Nucleus accumbens (tissue), 56 donors: ENCODE measurements at places on chromosomes 2 and 18.

- no peak for DNase-seq
These were observed 21.7 kb downstream of the ZDBF2 start for GRCh38 chr2:206296128-206296527.

DNA sequence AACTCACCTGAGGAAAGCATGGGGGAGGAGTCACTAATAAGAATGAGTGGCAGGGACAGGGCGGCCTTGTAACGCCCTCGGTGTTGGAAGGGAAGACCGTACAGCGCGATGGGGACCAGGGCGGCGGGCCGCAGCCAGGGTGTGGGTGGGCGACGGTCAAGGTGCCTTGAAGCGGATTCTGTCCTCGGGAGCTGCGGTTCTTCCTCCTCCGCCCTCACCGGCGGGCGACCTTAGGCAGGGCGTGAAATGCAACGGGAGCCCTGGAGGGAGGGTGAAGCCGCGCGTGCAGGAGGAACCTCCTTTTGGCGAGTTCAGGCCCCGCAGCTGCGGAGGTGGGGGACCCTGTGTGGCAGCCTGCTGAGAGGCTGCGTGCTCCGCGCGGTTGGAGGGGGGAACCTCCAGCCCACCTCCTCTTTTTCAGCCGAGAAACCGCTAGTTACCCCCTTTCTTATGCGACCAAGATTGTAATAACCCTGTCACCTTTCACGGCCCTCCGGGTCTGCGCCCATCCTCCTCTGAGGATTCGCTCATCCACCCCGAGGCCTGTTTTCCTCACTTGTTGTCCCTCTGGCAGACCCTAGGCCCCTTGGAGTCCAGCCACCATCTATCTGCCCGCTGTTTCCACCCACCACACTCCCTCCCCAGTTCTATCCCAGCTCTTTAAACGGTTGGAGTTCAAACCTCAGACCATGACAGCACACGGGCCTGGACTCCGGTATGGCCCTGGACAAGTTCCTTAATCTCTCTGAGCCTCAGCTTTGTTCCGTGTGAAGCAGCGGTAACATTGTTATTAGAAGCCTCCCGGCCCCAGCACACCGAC is 823 bp upstream of the RNU2-63P start:
- DNase-seq = no peak

- no peak for DNase-seq
These were observed 237.2 kb upstream of the COPS8 start for GRCh38 chr2:236848501-236848900.

DNA sequence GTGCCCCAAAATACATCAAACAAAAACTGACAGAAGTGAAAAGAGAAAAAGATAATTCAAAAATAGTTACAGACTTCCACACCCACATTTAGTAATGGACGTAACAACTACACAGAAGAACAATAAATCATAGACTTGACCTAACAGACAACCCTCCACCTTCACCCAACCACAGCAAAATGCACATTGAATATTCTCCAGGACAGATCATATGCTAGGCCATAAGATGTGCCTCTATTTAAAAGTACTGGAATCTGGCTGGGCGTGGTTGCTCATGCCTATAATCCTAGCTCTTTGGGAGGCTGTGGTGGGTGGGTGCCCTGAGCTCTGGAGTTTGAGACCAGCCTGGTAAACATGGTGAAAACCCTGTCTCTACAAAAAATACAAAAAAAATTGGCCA is 20.0 kb downstream of the SLC66A2 start:
- no peak for DNase-seq

DNA sequence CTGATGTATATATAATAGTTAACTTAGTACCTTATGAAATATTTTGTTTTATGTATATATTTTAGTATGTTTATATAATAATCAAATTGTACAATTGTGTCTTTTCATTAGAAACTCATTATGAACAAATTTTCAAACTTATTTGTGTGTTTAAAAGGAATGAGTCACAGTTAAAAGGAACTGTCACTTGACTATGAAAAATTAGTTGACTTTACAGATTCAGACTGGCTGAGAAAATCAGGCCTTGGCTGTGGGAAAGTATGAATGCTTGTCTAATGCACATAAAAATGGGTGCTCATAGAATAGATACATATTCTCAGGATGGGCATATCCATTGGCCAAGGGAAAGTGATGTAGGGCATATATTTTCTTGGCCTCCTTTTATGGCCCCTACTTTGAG is 576.8 kb downstream of the SATB2 start:
- no peak for DNase-seq

DNA sequence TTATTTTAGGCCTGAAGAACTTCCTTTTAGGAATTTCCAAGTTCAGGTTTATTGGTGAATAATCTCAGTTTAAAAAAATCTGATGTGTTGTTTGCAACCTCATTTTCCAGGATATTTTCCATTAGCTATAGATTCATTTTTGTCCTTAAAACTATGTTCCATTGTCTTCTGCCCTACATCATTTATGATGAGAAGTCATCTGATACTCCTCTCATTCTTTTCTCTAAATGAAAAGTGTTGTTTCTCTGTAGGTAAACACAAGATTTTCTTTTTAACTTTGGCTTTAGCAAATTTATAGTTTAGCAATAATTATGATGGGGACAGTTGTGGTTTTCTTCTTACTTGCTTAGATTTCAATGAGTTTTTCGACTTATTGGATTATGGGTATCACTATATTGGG is 427.3 kb downstream of the DCDC2C start:
- no peak for DNase-seq

GRCh38 chr2:212814941-212815340 is 276.3 kb upstream of the ERBB4 start:
- no peak for DNase-seq

DNA sequence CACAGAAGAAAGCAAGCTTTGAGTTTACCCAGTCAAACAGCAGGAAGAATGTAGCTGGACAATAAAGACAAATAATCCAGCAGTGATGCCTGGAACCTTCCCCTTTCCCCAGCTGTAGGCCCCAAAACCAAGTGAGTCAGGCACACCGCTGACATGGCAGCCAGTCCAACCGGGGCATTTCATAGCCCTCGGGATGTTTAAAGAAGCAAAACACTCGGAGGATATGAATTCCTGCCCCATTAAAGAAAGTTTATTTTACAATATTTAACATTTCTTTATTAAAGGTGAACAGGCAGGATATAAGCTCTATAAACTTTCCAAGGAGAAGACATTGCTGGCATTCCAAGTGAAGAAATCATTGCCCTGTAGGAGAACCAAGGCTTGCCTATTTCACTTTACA is 507.6 kb upstream of the TNP1 start:
- no peak for DNase-seq

- DNase-seq = no peak
These were observed 22.4 kb upstream of the SLC1A4 start for GRCh38 chr2:64966839-64967238.

- no peak for DNase-seq
These were observed 54.3 kb upstream of the PKDCC start for GRCh38 chr2:41993435-41993925.

DNA sequence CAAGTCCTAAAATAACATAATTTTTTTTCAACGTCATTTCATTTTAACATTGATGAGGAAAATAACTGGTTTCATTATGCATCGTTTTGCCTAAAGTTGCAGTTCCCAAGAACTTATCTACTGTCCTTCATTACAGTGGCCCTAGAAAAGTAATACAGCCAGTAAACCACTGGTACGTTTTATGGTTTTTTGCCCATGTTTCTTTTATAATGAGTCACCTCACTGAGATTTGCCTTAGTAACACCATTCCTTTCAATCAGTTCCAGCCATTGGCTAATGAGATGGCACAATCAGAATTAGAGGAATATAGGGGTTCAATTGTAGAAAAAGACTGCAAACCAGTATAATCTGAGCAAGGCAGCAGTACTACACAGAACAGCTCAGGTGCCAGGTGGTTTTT is 422.6 kb upstream of the LYPD1 start:
- DNase-seq = no peak

DNA sequence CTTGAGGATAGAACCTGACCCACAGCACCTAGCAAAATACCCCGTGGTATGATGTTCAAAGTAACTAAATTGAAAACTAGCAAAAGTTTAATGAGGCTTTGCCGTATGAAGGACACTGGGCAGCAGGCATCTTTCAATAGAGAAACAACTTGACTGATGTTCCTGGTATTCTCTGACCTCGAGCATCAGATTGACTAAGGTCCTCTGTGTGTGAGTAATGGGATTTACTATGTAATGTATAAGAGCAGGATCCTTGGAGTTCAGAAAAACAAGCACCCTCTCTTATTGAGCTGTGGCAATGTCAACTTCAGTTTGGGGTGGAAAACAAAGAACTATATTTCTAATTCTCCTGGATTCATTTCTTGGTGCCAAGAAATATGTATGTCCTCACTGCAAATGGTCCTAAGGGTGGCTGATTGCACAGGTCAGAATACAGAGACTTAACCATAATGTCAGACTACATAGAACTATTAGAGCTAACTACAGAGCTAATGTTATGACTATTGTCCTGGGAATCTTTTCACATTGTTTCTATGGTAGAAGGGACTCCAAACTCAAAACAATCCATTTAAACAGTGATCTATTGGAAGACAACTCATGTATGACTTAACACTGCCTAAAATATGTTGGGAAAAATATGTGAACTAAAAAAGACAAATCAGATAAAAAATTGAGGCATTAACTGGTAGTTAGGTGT is 4.4 kb downstream of the TNFAIP6 start:
- no peak for DNase-seq

GRCh38 chr2:174964404-174964803 is 40.8 kb downstream of the CHN1 start:
- no peak for DNase-seq

- no peak for DNase-seq
These were observed 200.7 kb downstream of the DCDC2C start for GRCh38 chr2:3904061-3904460.

- no peak for DNase-seq
These were observed 234.4 kb downstream of the TRIB2 start for GRCh38 chr2:12950957-12951656.

DNA sequence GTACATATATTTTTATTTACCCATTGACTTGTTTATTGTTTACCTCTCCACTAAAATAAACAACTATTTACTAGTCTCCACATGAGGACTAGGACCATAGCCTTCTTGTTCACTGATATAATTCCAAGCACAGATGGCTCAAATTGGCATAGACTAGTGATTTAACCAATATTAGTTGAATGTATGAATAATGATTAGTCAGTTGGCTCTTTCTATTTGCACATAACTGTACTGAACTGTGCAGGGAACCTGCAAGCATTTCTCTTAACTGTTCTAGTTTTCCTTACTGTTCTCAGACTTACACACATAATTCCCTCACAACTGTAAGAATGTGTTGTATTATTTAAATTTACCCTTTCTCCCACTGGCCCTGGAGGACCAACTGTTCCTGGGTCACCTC is 91.9 kb downstream of the COL3A1 start:
- DNase-seq = no peak

GRCh38 chr2:194526121-194526520 is 1130.9 kb upstream of the SLC39A10 start:
- no peak for DNase-seq

DNA sequence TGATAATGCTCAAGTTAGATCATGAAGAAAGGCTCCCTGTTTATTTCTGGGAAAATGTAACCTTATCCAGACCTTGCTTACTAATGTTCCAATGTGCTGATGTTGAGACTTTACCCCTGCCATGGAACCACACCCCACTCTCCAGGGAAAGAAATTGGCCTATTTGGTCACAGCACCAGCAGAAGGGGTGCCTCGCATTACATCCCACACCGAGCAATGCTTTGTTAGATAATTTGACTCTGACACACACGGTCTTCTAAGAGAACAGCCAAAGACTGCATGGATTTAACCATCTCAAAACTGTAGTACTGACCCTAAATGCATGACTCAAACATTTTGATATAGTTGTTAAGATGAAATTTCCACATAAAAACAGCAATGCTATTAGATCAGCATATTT is 152.1 kb upstream of the CCDC150 start:
- DNase-seq = no peak

DNA sequence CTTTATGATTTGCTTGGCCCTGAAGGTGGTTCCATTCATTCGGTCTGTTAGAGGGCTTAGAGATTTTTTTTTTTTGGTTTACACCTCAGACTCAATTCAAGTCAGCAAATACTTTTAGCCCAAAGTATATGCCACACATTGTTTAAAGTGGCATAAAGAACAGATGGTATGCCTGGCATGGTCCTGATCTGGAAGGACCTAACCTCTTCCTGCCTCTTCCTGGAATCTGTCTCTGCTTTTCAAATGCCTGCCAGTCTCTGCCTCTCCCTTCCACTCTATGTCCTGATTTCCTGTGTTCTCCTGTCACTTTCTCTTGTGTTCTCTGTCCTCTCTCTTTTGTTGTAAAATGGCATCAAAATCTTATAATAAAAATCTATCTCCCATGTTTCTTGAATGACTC is 158.0 kb downstream of the ANKRD30B start:
- DNase-seq = no peak

GRCh38 chr2:26838121-26838906 is 9.6 kb upstream of the DPYSL5 start:
- DNase-seq = no peak

DNA sequence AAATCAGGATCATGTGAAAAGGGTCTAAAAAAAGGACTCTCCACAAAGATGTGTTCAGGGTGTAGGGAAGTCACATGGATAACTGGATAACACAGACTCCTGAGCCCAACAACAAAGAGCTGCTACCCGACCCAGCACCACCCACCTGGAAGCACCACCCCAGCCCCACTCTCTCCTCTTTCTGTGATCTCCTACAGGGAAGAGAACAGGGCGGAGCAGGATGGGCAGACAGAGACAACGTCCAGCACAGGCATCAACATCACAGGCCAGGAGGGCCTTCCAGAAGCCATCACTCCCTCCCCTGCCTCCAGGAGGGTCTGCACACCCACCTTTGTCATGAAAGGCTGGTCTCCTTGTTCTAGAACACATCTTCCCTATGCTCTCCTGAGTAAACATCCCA is 1.3 kb upstream of the CIB4 start:
- no peak for DNase-seq
